NCI-H2081 treated with DMSO at 0.1 percent for 48 hours (cell line): ENCODE measurements at places on chromosomes 5 and 9.

- DNase-seq: no peak
Measured at GRCh38 chr5:6177926-6178325, 200.4 kb downstream of the MED10 start.

DNA sequence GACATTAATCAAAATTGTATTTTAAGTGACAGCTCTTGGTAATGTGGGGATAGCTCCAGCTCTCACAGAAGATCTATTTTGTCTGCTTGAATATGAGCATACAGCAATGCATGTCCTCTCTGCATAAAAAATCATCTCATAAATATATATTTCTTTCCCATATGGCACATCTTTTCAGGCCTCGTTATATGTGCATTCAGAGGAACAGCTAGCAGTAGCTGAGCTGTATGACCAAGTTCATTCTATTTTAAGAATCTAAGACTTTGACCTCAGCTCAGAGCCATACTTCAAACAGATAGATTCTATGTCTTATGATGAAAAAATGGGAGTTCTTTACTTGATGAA lies 487.2 kb downstream of the ARHGEF28 start:
- no peak for DNase-seq

DNA sequence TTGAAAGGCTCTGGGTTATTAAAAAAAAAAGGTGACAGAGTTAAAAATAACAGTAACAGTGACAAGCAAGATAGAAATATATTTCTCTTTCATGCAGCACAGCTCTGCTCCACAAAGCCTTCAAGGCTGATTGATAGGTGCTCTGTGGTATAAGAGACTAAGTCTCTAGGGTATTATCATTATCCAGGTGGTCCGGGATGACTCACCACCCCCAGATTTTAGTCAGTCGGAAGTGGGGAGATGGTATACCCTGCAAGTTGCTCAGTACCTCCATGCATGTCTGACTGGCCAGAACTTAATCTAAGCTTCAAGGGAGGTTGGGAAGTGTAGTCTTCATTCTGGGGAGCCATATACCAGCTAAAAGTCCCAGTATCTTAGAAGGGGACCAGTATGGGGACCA lies 76.1 kb downstream of the SLC1A3 start:
- DNase-seq: no peak

DNA sequence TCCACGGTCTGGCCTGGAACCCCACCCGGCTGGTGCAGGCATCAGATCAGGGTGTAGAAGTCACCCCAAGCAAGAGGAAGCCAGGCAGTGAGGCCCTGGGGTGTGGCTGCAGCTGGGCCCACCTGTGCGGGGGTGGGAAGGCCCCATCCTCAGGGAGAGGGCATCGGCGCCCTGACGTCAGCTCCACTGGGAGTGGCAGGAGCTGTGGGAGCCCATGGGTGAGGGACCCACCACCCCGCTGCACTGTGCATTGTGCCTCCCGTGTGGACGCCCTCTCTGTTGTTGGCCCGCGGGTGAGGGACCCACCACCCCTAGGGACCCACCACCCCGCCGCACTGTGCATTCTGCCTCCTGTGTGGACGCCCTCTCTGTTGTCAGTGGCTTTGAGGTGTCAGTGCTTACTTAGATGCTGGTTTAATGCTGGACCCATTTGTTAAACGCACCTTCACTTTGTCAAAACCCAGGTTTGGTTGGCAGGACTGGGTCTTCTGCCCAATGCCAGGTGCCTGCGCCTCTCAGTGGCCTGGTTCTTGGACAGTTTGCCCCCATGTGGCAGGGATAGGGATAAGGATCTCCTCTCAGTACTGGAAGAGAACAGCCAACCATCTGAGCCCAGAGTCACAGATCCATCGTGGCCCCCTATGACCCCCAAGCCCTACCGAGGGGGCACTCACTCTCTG lies 6.9 kb upstream of the EXOC3 start:
- no peak for DNase-seq

DNA sequence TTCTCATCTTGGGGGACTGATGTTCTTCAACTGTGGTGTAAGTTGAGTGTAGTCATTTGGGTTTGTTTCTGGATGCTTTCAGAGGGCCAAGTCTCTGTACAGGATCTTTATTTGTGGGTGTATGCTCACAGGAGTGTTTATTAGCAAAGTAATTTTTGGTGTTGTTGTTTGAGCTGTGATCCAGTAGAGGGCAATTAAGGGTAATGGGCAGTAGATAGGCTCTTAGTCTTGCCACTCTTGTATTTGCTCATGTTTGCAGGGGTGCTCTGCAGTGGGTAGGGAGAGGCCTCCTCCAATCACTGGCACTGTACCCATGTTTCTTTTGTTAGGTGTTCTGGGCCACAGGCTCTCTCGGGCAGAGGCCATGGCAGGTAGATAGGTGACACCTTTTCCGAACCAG lies 45.9 kb upstream of the ITGA2 start:
- DNase-seq: no peak

DNA sequence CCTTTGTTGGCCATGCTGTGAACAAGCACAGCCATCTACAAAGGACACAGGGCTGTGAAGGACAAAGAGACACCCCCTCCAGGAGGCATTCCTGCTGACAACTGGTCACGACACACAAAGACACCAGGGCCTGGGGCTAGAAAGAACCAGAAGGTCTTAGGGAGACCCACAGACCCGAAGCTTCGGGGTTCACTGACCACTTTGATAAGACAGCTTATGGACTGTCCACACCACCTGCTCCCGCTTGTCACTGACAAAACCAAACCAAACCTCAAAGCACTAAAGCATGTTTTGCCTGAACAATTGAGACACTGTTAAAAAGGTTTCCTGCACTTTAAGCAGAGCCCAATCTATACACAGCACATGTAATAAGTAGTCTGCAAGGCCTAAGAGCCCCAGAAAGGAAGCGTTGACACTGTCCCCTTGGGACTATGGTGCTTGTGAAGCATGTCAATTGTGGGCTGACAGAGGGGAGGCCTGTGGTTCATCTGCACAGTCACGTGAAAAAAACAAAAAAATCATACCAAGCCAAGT lies 185.0 kb downstream of the GAPVD1 start:
- DNase-seq: no peak

DNA sequence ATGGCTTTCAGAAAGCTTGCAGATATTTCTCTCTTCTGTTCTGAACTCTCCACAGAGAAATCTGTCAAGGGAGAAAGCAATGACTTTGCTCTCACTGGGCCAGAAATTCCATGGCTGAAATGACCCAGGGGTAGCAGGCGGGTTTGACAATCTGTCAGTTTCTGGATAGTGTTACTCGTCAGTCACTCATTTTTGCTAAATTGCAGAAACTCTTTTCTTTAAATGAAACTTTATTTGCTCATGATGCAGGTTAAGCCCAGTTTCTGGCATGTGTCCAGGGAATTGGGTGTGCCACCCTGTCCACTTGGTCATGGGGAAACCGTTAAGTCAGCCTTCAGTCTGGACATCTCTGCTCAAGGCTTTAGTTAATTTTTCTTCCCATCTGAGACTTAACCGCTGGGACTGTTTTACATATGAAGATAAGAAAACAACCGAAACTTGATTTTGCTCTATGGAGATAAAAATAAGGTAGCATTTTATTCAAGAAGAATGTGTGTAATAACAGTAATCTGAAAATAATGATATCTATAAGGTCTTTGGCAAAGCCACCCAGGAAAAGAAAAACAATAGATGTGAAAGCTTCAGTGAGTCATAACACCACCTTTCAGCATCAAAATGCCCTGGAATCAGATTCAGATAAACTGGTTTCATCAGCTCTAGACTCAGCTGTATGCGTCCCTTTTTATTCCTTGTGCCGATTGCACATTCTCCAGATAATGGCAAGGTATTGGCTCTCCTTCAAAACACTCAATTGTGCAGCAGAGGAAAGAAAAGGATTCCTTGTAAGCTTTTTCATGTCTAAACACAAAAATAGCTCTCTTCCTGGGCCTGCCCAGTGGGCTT lies 308.3 kb downstream of the ZSWIM6 start:
- DNase-seq: no peak

- no peak for DNase-seq
Measured at GRCh38 chr5:60578315-60578714, 121.7 kb downstream of the DEPDC1B start.

DNA sequence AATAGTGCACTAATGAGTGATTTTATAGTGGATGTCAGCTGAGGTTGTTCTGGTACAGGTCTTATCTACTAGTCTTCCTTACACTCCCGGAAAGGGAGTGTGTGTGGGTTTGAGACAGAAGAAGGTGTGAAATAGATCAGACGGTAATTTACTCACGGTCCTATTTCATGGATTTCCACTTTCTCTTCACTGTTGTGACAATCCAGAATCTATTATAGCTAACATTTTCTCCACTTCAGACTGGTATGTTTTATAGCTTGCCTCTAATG lies 7.0 kb upstream of the C9 start:
- DNase-seq: no peak

DNA sequence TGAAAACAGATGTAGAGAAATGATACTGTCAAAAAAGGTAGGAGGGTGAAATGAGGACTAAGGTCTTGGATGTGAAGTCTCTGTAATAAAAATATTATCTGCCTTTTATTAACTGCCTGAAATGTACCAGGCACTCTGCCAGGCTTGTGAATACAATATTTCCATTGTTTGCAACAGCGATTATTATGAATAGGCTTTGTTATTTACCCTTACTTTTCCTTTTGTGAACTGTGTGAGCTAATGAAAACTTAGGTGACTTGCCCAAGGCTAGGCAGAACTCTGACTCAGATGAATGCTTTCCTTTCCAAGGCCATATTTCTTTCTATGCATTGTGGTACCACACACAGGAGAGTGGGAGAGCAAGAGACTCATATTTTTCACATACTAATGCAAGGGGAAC lies 204.1 kb downstream of the CDH12 start:
- DNase-seq: peak; percentile 60

GRCh38 chr9:127504887-127505251 lies 53.6 kb downstream of the LRSAM1 start:
- DNase-seq: no peak

DNA sequence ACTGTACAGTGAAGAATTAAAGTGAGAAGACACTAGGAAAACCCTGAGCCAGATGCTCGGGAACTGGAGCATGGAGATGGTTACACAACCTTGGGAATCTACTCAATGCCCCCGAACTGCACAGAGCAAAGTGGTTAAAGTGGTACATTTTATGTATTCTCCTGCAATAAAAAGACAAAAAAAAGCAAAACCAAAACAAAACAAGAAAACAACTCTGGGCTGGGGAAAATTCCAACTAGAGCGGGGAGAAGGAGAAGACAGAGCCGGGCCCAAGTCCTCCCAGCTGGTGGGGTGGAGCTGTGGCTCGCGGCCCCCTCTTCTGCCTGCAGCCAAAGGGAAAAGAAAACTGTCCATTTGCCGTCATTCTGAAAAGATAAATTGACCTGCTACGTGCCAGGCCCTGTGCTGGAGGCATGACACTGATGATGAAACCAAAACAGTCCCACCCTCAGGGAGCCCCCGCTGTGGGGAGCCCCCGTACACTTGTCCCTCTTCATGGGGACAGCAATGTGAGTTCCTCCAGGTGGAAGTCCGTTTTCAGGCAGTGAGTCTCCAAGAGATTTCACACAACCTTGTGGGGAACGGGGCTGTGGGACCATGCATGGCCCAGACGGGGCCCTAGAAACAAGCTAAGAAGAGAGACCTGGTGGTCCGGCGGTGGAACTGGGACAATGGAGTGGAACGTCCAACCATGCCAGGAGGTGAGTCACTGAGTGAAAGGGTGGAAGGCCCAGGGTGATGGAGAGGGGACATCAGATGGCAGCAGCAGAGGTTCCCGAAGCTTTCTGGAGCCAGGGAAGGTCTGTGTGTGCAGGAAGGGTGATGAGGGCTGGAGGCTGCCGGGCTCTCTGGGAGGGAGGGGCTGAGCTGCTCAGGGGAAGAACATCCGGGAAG lies 114.8 kb upstream of the COL5A1 start:
- no peak for DNase-seq

DNA sequence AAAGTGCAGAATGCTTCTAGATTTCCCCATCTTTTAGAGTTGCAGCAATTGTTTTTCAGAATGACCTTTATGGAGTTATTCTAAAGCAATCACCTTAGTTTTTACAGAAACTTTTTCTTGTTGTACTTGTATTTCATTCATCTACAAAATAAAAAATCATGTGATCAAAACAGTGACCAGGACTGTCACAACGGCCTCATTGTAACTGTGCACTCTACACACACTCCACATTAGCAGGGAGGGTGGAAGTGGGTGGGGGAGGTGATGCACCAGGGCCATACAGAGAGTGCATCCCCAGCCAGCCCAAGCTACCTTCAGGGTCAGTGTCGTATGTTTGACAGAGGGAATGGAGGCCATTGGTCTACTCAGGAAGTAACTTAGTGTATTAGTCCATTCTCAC lies 26.9 kb downstream of the EGFLAM start:
- DNase-seq: no peak

GRCh38 chr5:115342590-115343377 lies 46.3 kb upstream of the CCDC112 start:
- no peak for DNase-seq

DNA sequence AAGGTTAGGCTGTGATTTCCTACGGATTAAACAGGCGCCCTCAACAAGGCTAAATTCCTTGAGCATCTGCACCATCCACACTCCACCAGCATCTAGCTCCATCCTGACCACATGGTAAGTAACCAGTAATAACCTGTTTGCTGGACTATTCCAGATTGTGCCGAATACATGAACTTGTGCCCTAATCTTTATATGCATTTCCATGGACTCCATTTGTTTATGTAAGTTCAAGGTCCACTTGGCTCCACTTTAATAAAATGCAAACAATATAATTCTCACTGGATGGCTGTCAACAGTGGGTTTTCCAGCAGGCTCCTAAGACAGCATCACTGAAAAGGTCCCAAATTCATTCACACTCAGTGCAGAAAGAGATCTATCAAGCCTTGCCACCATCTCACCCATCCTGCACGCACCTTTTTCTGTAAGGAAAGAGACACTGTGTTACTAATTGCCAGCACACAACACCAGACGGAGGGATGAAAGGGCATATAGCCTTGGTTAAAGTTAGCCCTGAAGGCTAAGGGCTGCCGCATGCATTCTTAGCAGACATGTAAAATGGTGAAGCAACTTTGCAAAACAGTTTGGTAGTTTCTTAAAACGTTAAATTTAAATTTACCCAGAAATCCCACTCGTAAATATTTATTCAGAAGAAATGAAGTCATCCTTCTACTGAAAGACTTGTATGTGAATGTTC lies 88.7 kb downstream of the GLIS3 start:
- no peak for DNase-seq

DNA sequence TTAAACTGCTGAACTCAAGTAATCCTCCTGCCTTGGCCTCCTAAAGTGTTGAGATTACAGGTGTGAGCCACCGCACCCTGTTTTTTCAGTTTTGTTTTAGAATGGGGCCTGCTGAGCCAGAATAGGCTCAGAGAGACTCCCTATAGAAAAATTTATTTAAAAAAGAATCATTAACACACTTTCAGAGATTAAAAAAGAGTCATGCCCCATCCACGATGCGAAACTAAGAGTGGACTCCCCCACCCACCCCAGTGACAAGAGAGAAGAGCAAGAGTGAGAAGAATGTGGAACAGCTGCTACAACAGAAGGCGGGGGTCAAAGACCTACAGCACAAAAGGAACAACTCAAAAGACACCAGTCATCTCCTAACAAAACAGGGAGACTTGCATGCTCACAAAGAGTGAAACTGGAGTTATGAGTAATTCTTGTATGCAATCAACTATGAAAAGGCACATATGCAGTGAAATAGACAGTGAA lies 47.2 kb downstream of the GLDC start:
- DNase-seq: no peak
